ENCODE measurements at places on chromosomes 13 and 19.
A peak's percentile ranks its signal among the peaks of the same experiment; 100 is the strongest.

DNA sequence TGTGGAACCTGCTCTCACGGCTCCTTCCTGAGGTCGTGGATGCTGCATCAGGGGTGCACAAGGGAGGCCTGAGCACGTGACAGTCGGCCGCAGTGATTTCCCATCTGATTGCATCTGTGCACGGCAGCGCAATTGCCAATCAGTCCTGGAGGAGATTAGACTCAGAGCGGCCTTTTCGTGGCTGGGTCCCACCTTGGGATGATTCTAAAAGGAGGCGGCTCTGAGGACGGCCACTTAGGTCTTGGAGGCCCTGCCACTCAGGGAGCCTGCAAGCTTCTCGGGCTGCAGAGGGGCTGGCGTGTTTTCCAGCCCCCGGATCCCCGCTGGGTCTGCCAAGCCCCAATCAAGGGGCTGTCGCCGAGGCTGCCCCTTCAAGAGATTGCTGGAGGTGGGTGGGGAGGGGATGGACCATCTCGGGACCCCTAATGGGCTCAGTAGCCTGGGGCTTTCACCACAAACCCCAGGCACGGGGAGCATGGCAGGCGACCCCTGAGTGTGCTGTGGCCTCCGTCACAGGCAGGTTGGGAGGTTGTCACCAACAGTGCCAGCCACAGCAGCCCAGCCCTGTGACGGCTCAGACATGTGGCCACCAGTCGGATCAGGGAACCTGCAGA is 51.6 kb downstream of the SOX1 start:
- no peak for DNase-seq

DNA sequence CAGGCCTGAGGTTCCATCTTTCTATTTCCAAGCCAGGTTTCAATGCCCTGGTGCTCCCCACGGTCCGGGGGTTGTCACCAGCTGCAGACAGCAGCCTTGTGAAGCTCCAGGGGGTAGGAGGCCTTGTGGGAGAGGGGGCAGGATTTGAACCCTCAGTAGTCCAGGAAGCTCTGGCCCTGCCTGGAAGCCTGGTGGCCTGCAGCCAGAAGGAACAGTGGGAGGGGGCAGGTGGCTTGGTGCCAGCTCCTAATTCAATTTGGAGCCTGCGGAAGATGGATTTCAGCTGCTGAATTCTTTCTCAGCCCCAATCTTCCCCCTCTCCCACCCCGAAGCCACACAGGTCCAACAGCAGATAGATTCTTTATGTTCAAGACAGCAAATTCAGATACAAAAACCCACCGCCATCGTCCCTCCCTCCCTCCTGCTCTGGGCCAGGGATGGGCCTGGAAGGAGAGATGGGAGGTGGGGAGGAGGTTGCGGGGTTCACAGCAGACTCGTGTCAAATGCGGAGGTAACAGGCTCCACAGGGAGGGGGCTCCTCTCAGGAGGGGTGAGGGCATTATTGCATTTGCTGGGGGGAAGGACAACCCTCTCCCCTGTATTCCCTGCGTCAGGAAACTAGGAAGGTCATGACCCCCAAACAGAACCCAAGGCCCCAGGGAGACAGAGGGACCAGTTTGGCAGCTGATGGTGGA is 2.4 kb upstream of the PTGER1 start:
- peak; percentile 73 for DNase-seq

DNA sequence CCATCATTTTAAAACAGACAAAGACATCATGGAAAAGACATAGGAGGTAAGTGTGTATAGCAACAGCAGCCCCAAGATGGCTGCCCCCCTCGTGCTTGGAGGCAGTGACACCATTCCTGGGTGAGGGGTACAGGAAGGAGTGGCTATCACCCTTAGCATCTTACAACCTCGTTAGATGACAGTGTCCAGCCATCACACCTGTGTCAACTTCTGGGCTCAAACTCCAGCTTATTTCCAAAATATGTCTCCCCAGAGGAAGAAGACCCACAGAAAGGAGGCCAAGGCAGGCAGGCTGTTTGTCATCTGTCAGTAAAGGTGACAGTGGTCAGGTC is 27.5 kb downstream of the EPS15L1 start:
- DNase-seq: no peak

- no peak for DNase-seq
Observed at GRCh38 chr13:77891486-77891885, 27.1 kb downstream of the EDNRB start.

Measured in femur (tissue), 1 donor.